GM20000 (cell line): ENCODE measurements at places on chromosomes 12 and 14.

DNA sequence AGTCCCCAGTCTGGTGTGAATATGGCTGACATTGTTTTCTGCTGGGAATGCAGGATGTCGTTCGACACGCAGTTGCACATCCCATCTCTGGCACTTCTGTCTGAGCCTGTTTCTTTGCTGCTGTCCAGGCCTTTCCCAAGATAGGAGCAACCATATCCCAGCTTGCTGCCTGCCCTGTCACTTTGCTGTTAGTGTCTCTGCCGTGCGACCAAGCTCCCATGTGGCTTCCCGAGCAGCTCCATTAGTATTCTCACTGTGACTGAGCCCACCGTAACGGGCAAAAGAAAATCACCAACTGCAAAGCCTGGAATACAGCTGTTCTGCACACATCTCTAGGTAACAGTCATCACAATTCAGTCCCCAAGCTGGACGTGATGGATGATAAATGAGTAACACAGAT lies 66.0 kb upstream of the CPSF6 start:
- no peak for DNase-seq

DNA sequence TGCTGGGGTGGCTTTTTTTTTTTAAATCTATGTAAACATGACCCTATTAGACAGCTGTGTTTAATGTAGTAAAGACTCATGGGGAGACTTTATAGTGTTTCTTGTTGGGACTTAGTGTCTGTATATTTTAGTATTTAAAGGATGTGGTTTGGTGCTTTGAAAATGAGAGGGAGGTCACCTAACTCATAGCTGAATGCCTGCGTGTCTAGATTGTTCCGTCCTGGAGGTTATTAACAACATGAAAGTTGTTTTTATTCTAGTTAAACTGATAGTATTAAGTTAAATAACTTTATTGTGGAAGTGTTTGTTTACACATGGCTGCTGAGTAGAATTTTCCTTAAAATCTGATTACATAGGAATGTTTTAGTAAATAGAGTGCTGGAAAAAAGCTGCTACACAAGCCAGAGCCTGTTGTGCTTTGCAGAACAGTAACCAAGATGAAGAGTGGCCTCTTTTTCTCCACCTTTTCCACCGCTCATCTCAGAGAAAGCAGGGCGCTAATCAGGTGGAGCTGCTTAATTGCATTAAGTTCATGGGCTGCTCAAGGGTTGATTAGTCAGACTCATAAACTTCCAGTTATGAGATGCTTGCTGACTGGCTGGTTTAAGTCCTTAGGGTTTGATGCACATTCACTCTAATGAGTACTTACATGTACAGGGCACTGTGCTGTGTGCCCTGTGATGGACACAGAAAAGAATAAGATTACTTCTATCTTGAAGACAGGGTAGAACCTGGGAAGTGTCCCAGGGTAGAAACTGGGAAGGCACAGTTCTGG lies 62.7 kb downstream of the FBXO34 start:
- no peak for DNase-seq

DNA sequence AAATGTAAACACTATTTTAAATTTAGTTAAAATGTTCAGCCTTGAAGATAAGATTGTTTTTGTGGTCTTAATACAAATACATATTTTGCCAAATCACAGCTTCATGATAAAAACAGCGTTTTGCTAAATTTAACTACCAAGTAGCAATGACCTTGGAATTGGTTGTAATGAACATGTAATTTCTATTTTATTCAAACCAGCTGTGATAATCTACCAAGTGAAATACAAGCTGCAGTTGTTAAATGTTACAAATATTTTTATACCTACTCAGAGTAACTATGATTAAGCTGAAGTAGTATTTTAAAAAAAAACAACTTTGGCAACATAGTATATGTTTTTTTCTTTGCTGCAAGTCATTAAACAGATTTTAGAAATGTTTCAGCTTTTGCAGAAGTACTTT lies 96.2 kb downstream of the CPSF2 start:
- no peak for DNase-seq

GRCh38 chr14:80468331-80469122 lies 257.2 kb upstream of the DIO2 start:
- DNase-seq, result no peak

DNA sequence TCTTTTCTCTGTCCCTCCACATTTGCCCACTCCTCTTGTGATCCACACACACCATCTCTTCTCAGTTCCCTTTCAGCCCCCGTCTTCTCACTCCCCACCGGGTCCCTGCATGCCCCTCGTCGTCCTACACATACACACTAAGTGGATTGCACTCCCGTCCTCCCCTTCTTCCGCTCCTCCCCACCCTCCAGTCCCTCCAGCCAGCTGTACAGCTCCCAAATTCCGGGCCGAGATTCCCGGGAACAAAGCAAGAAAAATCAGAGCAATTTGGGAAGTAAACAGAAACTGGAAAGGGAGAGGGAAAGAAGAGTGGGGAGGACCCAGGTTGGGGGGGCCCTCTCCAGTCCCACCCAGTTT lies 282 bp upstream of the IGFBP6 start:
- no peak for DNase-seq

- no peak for DNase-seq
Observed at GRCh38 chr12:52230364-52231281, 2.4 kb upstream of the KRT7 start.

- DNase-seq, result peak; percentile 14
Observed at GRCh38 chr12:8948701-8949341, 624 bp downstream of the M6PR start.

GRCh38 chr14:85300107-85300506 lies 229.8 kb upstream of the FLRT2 start:
- no peak for DNase-seq

DNA sequence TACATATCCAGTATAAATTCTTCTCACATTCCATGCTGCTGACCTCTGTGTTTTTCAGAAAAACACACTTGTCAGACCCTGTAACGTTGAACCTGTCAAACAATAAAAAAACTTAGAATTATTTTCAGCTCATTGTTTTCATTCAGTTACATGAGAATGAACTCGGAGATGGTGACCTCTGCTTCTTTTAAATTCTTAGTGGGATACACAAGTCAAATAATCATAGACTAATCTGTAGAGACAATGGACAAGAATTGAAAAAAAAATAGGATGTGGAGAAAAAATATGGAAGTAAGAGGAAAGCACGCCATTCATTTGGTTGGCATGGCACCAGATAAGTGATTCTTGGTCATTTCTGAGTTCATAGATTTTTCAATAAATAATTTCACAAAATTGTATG lies 7.2 kb downstream of the CD69 start:
- no peak for DNase-seq

DNA sequence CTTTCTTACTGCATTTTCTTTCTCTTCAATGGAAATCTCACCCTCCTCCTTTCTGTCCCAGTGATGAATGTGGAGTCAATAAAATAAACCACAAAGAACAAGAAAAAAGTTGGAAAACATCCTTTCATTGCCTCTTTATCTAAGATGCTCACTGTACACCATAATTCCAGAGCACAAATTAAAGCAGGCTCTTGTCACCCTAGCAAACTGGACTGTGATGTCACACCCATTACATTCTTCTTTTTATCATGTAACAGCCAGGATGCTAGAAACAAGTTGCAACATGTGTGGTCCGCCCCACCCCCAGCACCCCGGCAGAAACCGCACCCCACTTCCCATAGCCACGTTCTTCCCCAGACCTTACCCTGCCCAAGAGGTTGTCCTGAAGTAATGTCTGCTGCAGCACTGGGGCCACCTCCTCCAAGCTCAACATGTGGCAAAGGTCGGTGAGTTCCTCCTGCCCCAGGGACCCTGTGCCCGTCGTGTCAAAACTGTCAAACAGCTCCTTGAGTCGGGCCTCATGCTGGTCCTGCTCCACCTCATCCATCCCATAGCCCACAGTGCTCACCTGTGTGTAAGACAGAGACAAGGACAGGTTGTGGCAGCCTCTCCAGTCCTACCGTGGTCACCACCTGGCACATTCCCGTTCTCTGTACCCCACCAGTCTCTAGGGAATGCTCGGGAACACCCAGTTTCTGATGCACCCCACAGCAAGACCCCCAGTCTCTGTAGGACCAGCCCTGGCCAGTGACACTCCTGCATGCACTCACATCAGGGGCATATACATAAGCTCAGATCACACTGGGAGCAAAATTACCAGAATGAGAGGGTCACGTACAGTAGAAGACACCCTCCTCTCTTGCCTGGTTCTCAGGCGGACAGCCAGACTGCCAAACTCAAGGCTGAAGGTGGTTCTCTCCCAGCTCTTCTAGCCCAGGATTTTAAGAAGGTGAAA lies 9.2 kb downstream of the NIN start:
- DNase-seq, result peak; percentile 28
